SK-MEL-5 (cell line): ENCODE measurements at places on chromosomes 4 and X.
A peak's percentile ranks its signal among the peaks of the same experiment; 100 is the strongest.

GRCh38 chr4:14177987-14178386 lies 550.5 kb upstream of the BOD1L1 start:
- DNase-seq: no peak

GRCh38 chr4:18934197-18934596 lies 912.6 kb upstream of the LCORL start:
- peak; percentile 23 for DNase-seq

DNA sequence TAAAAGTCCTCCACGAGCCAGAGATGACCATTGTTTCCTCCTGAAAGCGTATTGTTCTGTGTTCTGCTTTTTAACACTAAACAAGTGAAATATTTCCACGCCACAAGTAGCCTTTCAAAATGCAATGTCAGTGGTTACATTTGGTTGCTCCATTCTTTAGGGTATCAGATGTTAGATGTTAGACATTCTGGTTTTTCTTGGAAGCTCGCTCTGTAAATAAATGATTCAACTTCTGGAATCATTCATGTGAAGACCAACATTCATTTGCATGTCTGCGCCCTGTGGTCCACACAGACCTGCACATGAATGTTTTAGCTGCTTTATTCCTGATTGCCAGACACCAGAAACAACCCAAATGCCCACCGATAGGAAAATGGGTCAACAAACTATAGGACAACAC lies 38.0 kb upstream of the HELT start:
- no peak for DNase-seq

- no peak for DNase-seq
These were observed 82.9 kb downstream of the DKK2 start for GRCh38 chr4:106953036-106953705.

DNA sequence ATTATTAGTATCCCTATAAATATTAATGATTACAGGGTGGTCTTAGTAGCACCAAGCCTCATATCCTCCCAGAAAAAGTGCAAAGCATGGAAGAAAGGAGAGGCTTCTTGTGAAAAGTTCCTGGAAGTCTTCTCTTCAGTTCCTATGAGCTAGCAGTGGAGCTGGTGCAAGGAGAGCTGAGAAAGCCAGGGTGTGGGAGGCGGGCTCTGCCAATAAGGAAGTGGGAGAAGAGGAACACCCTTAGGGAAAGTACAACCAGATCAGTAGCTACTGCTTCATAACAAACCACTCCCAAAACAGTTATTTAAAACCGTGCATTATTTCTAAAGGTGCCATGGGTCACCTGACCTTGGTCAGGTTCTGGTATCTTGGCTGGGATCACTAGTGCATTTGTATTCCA lies 72.4 kb downstream of the MAP9 start:
- DNase-seq: no peak

DNA sequence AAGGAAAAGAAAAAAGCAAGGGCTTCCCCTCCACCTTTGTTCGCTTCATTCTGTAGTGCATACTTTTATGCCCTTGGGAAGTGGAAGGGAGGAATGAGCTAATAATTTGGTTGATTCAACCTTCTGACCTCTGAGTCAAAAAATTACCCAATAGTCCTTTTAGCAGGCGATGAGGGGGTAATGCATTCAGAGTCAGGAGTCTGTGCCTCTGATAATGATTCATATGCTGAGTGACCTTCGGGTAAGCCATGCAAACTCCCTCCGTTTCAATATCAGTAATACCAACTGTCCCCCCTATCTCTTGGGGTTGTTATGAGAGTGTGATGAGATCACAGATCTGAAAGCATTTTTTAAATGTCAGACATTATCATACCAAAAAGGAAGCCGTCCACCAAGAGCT lies 41.6 kb upstream of the ACSL4 start:
- peak; percentile 45 for DNase-seq

DNA sequence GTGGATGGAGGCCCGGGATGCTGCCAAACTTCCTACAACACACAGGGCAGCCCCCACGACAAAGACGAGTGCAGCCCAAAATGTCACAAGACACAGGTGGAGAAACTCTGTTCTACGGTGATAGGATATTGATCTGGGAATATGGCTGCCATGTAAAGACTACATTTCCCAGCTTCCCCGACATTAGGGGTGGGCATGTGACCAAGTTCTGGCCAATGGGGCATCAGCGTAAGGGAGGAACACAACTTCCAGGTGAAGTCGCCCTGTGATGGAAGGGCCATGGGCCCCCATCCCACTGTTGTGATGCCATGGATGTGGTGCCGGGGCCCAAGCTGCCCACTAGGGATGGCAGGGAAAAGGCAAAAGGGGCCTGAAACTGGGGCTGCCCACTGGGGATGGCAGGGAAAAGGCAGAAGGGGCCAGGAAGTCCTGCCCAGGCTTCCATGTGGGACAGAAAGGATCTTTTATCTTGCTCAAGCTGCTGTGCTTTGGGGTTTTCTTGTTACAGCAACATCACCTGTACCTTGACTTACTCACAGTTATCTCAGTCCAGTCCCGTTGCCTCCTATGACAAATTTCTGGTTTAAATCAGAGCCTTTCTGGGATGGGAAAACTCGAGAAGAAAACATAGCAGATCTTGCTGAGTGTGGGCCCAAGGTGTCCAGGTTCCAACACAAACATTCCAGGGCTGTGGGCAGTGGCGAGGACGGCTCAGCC lies 9.7 kb upstream of the ADRA2C start:
- DNase-seq: peak; percentile 40

- peak; percentile 57 for DNase-seq
These were observed 297.7 kb upstream of the HAND2 start for GRCh38 chr4:173827707-173828106.

DNA sequence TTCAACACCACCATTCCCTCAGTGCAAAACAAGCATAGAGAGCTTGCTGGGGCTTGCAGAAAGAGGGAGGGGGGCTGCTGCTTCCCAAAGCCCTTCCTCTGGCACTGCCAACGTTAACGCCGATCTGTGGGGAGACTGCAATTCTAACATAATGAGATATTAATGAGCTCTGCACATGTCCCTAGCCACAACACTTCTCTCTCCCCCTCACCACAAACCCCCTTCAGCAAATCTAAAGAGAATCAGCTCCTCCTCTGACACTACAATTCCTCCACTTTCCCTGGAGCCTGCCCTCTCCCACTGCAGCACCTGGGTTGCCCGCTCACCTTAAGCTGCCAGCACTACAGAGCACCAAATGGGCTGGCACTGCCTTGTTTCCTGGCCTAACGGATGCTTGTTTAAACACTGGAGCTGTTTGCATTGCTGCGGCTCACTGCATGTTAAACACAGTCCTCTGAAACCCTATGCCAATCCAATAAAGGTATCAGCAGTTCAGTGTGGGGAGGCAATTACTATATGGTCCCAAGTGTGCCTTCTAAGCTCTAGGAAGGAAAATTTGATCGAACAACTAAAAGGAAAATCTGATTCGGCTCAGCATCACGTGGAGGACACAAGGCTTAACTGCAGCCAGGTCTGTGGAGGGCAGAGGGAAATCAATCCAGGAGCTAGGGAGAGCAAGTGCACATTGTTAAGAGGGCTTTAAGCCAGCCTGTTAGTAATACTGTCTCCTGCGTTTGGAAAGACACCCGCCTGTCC lies 232.4 kb downstream of the MAML3 start:
- DNase-seq: no peak

GRCh38 chrX:54180403-54180802 lies 2.7 kb downstream of the FAM120C start:
- DNase-seq: no peak

DNA sequence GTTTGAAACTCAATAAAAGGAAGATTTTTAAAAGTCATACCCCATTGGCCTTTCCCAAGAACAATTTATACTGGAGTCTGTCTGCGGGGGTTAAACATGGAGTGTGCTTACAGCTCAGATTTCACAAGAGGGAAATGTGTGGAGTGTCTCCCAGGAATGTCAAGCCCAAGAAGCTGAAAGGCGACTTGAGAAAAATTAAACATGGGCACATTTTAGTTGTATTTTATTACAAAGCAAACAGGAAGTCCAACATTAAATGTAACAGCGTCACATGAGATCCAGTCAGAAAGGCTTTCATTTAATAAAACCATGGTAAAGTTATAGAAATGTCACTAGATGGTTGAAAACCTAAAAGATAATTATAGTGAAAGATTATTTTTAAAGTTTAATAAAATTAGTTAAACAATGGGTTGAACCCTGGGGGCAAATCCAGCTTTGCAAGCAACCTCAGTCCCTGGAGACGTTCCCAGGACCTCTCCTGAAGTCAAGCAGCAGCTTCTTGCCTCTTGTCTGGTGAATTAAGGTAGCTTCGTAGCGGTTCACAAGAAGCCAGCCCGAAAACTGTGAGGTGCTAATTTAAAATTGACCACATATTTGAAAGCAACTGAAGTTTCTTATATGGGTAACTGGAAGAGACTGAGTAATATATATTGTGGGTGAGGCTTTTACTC lies 168.4 kb upstream of the EDNRA start:
- DNase-seq: no peak

DNA sequence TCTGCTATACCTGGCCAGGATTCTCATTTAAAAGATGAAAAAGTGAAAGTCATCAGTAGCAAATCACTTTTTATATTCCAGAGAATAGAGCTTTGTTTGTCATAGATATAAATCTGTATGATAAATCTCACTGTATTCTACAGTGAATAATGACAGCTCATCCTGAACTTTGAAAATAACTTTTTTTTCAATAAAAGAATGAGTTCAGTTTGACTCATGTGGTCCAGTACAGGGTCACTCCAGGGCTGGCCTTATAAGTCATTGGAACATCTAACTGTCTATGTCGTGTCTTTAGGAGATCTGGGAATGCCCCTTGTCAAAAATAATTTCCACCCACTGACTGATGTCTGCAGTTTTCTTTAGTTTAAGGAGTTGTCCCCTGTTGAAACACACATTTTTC lies 18.5 kb upstream of the CXCL8 start:
- no peak for DNase-seq

- DNase-seq: no peak
These were observed 320.5 kb upstream of the IGFBP7 start for GRCh38 chr4:57430726-57431125.

GRCh38 chr4:61953386-61953785 lies 753.3 kb downstream of the ADGRL3 start:
- no peak for DNase-seq

- no peak for DNase-seq
These were observed 55.6 kb downstream of the RNF150 start for GRCh38 chr4:141077611-141078225.

GRCh38 chrX:63918611-63919010 lies 133.6 kb upstream of the ARHGEF9 start:
- DNase-seq: peak; percentile 50

- DNase-seq: peak; percentile 94
These were observed 168.3 kb downstream of the SPRY1 start for GRCh38 chr4:123564758-123565346.

- no peak for DNase-seq
These were observed 42.6 kb downstream of the RGS12 start for GRCh38 chr4:3335385-3335784.

DNA sequence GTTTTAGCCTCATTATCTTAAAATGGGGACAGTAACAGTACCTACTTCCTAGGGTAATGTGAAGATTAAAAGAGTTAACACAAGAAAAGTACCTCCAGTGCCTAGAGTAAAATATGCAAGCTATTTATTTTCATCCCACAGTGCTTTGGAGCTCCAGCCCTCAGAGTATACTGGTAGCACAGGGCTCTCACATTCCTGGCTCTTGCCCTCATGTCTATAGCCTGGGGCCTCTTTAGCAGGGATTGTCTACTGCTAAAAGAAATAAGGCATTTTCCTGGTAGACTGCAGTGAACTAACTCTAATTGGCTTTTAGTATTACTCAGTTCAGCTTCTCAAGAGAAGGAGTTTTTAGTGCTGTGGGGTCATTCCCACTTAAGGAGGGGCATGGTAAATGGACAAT lies 60.8 kb downstream of the RRAGB start:
- DNase-seq: no peak

- DNase-seq: no peak
These were observed 293.7 kb downstream of the PCDH18 start for GRCh38 chr4:137238456-137239162.

DNA sequence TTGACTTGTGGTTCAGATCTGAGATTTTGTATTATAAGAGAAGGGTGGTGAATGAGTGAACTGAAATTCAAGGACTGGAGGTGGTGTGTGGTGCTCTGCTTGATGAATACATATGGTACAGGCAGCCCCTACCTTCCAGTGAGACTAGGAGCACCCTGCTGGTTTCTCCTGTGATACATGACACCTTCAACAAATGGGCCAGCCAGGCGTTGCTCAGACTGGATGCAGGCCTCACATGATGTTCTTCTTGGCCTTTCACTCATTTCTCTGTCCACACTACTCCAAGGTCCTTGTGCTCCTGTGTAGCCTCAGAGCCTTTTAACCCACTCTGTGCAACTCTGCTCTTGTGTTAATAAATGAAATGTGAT lies 67.2 kb downstream of the FNIP2 start:
- no peak for DNase-seq

DNA sequence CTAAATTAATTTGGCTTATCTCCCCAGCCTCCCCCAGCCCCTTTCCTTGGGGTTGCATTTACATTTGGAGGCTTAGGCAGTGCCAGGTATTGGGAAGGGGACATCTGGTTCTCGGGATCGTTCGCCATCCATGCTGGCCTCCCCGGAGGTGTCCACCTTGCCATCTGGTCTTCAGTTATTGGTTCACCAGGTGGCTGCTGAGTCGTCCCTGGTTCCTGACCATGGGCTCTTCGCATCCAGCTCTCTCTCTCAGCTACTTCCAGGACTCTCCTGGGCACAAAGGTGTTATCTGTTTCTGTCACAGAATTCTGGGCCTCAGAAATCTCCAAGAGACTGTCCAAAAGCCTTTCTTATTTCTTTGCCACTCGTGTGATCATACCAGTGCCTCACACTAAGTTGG lies 75.4 kb upstream of the SCOC start:
- DNase-seq: no peak

DNA sequence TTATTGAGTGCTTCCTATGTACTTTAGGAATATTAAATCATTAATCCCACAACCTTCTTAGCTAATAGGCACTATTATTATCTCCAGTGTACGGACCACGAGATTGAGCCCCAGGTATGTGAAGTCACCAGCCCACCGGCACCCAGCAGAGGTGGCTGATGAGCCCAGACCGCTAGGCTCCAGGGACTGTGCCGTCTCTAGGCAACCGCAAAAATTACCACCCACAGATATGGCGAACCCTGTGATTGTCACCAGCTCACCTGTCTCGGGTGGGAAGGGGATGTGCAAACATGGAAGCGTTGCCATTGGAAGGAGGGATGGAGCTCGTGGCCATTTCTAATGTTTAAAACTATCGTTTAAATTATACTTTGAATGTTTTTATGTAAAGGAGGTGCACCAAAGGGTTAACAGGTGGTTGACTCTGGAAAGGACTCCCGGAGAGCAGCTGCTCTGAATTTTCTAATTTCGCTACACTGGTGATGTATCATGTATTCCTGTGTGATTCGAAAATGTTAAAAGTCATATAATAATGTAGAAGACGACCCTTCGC lies 21.0 kb upstream of the JAKMIP1 start:
- DNase-seq: no peak
